Non-pigmented ciliary epithelial cell (primary cell): ENCODE measurements at places on chromosomes 1 and 21.

GRCh38 chr1:35939484-35939883 is 8.6 kb downstream of the AGO3 start:
- no peak for DNase-seq

DNA sequence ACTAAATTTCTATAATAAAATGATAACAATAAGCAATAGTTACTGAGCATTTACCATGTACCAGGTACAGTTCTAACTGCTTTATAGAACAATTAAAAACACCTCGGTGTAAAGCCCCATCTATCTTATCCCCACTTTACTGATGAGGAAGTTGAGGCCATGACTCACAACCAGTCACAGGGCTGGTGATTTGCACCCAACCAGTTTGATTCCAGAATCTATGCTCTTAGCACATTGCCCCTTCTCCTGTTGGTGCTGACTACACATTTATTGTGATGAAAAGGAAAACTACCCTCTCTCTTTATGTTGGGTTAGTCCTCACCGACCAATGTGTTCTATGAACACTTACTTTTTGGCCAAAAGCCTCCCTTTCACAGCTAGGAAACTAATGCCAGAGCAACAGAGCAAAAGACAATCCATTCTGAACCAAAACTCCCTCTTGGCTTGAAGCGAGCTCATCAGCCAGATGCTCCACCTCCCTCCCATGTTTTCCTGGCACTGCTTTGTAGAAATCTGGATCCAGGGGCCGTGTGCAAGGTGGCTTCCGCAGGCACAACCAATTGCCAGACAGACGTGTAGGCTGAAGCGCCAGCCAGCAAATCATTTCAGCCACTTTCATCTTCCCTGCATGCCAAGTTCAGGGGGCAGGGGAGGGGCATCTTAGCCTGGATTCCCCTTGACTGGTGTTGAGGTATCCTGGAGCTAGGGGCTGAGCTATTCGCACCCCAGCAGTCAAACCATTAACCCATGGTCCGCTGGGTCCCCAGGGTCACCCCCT is 32.0 kb upstream of the SLC30A1 start:
- no peak for DNase-seq

DNA sequence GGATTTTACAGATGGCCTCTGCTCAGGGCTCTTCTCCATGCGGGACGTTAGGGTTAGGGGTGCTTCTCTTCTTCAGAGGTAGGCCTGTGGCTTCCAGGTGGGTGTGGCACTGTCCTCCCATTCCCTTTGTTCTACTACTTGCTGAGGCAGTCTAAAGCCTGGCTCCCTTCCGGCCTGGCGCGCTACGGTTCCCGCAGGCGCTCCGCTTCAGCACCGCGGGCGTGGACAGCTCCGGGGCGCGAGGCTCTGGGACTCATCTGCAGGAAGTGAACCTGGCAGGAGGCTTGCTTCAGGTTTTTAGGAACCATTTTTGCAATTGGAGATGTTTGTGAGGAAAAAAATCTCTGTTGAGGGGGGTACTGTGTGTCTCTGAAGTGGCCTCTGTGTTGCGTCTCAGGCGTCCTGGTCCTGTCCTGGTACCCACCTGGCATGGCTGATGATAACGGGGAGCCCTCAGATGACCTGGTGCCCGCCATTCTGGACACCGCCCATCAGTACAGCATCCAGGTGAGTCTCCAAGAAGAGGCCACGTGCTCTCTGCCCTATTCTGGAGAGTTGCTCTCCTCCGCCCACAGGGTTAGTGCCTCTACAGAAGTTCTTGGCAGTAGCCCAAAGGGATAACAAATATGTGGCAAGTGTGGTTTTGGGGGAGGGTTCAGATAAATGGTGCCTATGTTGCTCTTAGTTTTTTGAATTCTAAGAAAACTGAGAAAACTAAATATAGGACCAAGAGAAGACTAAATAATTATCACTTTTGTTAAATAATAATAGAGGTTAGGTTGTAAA is 1.9 kb downstream of the MANEAL start:
- DNase-seq = no peak

- no peak for DNase-seq
Observed at GRCh38 chr1:36605942-36606640, 123.4 kb upstream of the CSF3R start.

DNA sequence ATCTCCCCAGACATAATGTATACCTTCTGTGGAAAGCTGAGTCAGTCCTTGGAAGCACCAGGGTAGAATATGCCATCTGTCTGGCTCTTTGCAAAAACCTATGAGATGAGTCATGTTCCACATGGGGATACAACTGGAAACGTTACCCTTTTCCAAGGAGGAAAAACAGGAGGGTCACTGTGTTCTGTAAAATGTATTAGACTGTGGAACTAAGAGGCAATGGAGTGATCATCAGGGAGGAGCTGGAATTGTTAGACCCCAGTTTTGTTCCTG is 16.1 kb upstream of the PSMD4 start:
- DNase-seq = peak; percentile 60

- peak; percentile 53 for DNase-seq
Observed at GRCh38 chr1:203751051-203751450, 13.9 kb upstream of the LAX1 start.

- DNase-seq = peak; percentile 95
Observed at GRCh38 chr1:8061210-8061609, 35.1 kb upstream of the ERRFI1 start.

- no peak for DNase-seq
Observed at GRCh38 chr1:56033321-56034037, 545.9 kb downstream of the PLPP3 start.

DNA sequence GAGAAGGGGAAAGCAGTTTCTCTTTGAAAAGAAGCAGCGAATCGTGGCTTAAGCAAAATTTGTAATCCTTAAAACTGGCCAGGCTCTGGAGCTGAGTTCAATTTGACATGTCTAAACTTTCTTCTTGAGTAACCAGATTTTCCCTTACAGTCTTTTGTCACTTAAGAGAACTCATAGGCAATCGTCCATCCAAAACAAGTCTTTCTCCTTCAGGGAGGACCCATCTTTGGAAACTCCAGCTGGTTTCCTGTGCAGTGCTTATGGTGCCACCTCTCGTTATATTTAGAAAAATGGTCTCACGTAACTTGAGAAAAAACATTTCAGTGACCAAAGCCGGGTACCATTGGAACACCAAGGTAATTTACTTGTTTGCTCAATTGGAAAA is 1.8 kb upstream of the PTTG1IP start:
- DNase-seq = no peak

- DNase-seq = no peak
Observed at GRCh38 chr1:41558761-41559171, 74.3 kb upstream of the EDN2 start.

DNA sequence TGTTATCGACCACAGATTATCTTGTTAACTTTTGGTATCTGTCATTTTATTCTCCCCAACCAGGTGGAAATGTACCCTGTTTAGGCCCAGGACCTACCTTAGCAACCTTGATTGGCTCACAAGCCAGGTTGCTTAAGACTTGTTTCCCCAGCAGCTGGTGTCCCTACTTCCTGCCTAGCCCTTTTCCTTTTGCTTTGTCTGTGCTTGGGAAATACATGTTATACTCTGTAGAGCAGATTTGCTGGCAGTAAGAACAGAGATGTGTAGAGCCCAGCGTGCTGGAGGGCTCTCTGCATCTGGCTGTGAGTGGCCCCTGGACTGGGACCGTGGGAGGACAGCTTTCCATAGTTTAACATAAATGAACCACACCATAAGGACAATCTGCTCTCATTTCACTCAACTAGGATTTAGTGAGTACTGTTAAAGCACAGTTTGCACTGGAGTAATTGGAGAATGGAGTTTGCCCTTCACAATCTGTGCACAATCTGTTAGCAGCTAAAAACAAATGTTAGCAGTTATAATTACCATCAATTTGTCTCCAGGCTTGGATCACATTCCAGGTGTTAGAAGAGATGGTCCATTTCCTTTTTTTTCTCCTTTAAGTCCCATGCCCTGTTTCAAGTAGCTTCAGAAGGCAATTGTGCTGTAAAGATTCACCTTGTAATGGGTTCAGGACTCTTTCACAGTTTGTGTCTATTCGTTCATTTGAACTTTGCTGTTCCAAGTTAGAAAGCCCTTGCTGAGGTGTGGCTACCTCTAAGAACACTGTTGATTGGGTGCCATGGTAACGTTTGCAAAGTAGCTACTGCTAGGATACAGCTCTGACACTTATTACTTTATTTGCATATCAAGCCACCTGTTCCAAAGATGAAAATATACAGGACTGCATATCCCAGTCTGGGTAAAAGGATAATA is at the start of gene APOBEC4:
TSS of gene APOBEC4 (minus strand) at position 770 of the 915 bp plus-strand sequence. CDS start 4,535 bp downstream, outside the sequence.
- DNase-seq = no peak

- no peak for DNase-seq
Observed at GRCh38 chr21:42781150-42781970, 98.0 kb downstream of the WDR4 start.

GRCh38 chr1:154547105-154547732 is 11.2 kb downstream of the UBE2Q1 start:
- DNase-seq = no peak

- DNase-seq = no peak
Observed at GRCh38 chr1:157315544-157315943, 177.3 kb upstream of the ETV3 start.

DNA sequence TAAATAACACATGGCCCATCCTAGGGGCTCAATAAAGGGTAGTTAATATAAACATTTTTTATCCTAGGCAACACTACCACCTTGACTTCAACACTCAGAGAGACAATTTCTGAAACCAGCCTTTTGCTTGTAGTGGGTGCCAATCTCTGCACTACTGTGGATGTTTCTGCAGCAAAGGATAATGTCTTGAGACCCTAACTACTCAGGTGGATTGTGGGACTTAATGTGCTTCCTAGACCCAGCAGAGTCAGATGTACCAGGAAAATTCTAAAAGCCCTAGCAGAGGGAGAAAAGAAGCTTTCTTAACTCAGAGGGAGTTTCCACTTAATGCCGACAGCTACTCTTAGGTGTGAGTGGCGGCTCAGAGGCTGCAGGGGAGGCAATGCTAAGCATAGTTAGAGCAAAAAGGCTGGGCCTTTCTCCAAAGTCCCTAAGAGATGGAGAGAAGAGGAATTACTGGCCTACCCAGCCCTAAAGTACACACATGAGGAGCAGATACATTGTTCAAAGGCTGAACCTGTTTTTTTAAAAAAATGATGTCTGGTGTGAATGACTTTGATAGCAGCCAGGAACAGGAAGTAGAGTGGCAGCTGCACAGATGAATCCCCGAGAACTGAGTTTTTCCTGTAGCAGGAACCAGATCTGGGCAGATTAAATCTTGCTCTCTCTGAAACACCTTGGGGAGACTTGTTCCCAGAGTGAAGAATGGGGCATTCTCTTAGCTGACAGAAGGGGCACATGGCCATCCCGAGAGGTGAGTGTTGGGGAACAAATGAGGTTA is 33.5 kb upstream of the ABCD3 start:
- DNase-seq = no peak

GRCh38 chr1:209652121-209652735 is at the start of gene LAMB3:
TSS of gene LAMB3 (minus strand) at chr1:209652425. CDS start at chr1:209650944, 1,481 bp downstream.
- no peak for DNase-seq

DNA sequence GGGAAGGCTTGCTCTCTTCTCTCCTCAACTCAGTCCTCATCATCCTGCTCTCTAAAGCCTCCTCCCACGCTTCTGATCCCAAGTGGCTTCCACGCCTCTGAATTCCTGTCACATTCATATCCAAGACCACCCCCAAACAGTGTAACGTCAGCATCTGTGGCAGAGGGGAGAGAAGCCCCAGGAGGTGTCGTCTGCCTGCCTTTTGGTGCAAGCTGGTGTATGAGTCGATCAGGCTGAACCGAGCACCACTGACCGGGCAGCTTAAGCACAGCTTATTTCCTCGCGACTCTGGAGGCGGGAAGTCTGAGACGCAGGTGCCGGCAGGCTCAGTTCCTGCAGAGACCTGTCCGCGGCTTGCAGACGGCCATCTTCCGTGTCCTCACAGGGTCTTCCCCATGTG is 123.8 kb upstream of the RAB4A start:
- DNase-seq = no peak

DNA sequence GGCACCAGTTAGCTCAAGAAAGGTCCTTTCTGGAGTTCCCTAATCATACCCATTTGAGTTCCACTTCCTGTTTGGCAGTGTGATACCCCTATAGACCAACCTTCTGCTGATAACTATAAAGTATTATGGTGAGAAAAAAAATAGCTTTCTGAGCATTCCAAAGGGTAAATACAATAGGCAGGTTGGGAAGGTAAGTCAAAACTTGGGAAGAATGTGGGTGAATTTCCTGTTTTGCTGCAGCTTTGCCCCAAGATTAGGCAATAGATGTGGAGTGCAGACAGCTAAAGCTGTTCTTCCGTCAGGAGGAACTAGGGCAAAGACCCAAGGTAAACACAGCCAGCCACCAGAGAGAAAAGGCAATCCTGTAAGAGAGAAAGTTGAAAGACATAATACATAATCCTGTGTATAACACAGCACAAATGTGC is 49.9 kb upstream of the GUCA2A start:
- peak; percentile 42 for DNase-seq

- no peak for DNase-seq
Observed at GRCh38 chr21:43779660-43780059, 3.6 kb upstream of the CSTB start.

DNA sequence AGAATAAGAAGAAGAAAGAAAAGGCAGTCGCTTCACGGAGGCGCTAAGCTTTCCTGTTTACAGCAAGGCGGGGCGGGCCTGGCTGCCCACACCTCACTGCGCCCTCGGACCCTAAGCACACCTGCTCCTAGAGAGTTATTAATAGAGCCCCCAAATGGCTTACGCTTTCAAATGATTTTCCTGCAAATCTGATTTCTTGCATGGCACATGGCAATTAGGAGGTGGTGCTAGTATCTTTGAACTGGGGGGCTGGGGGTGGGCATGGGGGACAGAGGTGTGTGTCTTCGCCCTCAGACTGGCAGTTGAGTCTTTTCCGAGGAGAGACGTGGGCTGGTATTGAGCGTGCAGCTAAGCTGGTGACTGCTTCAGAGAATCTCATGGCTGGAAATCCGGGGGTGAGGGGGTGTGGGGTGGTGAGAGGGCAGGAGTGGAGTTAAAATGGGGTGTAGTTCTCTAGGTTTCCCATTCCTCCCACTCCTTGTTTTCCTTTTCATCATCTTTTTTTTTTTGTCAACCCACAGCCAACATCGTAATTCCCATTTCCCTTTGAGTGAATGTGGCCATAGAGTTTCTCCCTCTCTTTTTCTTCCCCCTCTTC is 1.3 kb downstream of the S1PR1 start:
- no peak for DNase-seq

DNA sequence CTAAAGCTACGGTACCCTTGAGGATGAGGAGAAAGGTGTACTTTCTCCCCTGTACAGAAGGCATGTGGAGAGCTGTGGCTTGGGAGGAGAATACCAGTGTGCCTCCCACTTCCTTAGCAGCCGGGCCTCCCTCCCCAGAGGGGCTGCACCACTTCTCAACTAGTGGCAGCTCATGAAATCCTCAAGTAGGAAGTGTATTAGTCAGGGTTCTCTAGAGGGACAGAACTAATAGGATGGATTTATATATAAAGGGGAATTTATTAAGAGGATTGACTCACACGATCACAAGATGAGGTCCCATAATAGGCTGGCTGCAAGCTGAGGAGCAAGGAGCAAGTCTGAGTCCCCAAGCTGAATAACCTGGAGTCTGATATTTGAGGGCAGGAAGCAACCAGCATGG is 53.1 kb upstream of the PPP2R5A start:
- DNase-seq = no peak

- no peak for DNase-seq
Observed at GRCh38 chr21:18908641-18909040, 505.1 kb upstream of the TMPRSS15 start.

GRCh38 chr1:119046785-119047438 is 58.8 kb upstream of the TBX15 start:
- DNase-seq = peak; percentile 13

GRCh38 chr1:18798946-18799345 is 60.5 kb downstream of the TAS1R2 start:
- no peak for DNase-seq

GRCh38 chr1:176919386-176920378 is 244.8 kb downstream of the ASTN1 start:
- DNase-seq = no peak

- DNase-seq = no peak
Observed at GRCh38 chr21:25637851-25638659, 1.0 kb upstream of the JAM2 start.
